ENCODE measurements at places on chromosomes 12 and 14.

GRCh38 chr14:93128725-93129459, 13.2 kb upstream of the ITPK1 start:
- DNase-seq: no peak

DNA sequence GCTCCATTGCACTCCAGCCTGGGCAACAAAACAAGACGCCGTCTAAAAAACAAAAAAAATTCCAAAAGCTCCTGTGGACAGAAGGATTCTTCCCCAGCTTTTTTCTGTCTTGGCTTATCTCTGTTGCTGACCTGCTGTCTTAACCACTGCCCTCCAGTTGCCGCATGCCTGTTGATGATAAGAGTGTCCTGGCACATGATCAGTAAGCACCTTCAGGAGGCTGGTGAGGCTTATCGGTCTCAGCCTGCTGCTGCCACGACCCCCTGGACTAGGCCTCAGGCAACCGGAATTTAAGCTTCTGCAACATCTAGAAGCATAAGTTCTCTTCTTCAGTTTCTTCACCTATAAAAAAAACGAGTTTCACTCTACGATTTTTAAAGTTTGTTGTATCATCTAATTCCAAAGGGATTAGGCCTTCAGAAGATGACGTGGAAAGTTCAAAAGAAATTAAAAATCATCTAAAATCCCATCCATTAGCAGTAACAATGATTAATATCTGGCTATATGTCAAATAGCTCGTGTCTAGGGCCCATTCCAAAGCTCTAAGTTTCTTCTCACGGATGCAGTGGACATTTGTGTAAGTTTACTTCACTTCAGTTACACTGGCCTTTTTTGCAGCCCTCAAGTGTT, 46.4 kb downstream of the RESF1 start:
- DNase-seq: no peak

- no peak for DNase-seq
Observed at GRCh38 chr12:94207849-94208621, 59.7 kb downstream of the PLXNC1 start.

GRCh38 chr12:107458163-107458562, 227.4 kb upstream of the PWP1 start:
- DNase-seq: no peak

DNA sequence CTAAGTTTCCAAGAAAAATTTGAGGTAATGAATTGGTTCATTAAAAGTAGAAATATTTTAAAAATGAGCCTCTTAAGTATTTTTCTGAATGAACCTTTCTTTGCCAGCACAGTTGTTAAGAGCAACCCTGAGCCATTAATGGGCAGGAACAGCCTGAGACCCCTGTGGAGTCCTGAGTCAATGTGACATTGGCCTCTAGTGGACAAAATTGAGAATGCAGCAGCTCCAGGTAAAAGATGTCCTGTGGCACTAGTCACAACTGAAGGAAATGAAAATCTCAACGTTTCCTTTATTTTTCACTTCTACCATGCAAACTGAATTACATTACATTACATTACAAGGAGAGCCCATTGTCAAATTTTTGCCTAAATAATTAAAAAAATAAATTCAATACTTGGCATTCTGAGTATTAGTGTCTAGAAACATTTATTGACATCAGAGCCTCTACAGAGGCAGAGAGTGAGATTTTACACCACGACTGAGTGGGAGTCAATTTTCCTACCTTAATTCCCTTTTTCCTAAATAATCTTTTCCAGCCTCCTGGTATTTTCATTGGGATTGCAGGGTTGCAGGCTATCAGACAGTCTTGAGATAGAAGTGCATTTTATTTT, 135.7 kb downstream of the PPM1H start:
- no peak for DNase-seq

- no peak for DNase-seq
Observed at GRCh38 chr12:119780786-119781434, 96.2 kb downstream of the CIT start.

DNA sequence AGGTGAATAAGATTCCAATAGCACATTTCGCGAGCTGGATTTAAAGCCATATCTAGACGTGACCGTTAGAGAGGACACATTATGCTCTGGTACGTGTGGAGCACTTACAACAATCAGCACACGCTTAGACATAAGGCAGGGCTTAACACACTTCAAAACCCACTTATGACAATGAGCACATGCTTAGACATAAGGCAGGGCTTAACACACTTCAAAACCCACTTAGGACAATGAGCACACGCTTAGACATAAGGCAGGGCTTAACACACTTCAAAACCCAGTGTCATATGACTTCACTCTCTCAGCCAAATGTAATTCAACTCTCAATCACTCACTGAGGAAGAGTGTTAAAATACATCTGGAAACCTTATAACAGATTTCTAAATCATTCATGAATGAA, 11.2 kb upstream of the PLD4 start:
- DNase-seq: no peak

- DNase-seq: no peak
Observed at GRCh38 chr14:39580696-39581095, 148.5 kb upstream of the FBXO33 start.

Measured in C1 segment of cervical spinal cord (tissue), 14 donors.